HEK293T (cell line): ENCODE measurements at places on chromosomes 12 and 14.

DNA sequence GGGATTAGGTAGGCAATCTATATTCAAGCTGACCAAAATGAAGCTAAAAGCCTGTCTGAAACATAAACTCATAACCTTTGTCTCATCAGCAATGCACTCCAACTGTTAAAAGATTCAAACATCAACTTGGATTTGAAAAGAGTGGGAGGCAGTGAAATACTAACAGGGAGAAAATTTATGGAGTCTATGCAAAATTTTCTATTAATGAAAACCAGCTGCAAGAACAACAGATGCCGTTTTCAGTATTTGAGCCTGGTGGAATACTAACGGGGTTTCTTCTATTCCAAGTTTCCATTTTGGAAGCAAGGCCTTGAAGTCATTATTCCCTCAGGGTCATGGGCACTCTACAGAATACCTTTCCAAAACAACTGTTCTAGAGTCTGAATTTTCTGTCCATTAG is 88.3 kb downstream of the LRP6 start:
- DNase-seq: no peak

- no peak for DNase-seq
Measured at GRCh38 chr14:80663541-80663940, 278.0 kb downstream of the CEP128 start.

GRCh38 chr14:57266065-57266464 is 2.6 kb downstream of the EXOC5 start:
- DNase-seq: no peak

DNA sequence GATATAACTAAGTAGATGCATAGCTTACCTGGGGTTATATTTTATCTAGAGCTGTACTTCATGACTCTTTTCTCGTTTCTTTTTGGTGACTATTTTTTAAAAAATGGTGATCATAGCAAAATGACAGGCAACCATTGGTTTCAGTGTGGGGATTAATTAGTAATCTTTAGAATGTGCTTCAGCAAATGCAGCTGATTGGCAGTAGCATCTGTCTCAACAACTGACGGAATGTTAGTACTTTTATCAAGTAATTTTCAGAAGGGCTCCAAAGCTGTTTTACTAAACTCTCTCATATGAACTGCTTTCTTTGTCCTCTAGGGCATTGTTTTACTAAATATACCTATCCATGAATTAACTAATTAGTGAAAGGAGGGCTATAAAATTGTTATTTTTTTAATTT is 117.6 kb downstream of the TRMT5 start:
- no peak for DNase-seq
